ENCODE measurements at places on chromosomes 3 and 15.

GRCh38 chr3:128970740-128971047 lies 23.2 kb downstream of the CFAP92 start:
- no peak for DNase-seq

DNA sequence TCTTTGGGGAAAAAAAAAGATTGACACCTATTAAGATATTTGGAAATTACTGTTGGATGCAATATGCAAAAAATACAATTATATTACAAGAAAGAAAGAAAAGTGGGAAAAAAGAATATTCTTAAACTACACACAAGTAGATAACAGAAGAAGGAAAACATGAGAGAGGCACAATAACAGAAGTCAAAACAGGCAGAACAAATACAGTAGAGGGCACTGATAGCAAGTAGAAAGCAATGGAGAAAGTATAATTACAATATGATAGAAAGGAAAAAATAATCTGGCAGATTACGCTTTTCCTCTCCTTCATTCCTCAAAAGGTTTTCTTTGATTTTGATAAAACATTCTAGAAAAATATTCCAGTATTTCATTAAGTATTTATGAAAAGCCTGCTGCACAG lies 72.1 kb downstream of the ADAM10 start:
- DNase-seq = no peak

DNA sequence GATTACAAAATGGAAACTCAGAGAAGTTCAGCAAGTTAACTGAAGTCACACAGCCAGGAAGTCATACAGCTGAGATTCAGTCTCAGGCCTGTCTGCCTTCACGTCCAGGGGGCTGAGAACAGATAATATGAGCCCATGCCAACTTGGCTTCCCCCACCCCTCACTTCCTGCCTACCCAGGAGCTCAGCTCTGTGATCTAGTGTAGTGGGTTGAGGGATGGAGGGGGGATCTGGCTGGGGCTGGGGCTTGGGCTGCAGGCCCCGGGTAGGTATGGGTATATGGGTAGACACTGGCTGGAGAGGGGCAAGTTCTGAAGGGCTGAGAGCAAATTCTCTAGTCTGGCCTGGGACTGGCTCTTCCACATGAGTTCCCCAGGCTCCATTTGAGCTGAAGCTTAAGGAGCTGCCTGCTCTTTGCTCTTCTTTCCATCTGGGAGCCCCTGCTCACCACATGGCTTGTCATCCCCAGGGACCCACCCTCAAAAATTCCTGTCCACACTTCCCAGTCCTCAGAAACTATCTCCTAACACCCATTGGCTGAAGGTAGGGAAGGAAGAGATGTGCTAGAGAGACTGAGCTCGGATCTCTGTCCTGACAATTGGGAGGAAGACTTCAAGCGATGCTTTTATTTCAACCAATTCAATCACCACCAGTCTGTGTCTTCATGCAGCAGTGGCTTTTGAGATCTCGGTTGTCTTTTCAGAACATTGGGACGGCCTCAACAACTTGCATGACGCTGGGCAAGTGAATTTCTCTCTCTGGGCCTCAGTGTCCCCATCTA lies 2.0 kb downstream of the RASGRF1 start:
- DNase-seq = no peak

DNA sequence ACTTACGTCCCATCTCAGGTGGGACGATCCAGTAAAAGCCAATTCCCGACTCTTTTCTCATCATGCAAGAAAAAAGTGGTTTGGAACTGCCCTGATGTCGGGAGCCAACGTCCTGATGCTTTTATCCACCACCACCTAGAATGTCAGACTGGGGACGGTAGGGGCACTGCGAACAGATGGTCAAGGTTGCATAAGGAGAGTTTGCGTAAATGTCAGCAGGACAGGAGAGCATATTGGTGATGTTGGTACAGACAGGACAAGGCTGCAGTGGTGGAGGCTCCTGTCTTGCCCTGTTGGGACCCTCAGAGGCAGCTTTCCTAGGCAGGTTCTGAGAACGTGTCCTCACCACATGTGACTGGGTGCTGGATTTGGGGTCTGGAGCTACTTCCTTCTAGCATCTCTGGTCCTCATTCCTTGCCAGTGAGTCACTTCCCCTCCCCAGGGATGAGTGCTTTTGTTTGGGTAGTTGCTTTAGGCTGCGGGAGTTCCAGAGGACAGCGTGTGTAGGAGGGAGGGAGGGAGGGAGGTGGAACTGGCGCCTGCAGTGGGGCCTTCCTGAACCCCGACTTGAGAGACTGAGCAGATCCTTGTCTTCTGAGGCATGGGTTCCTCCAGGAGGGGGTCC lies 21.0 kb downstream of the THSD4 start:
- DNase-seq = peak; percentile 31

- no peak for DNase-seq
These were observed 183.3 kb upstream of the ROPN1 start for GRCh38 chr3:124174910-124175874.

- no peak for DNase-seq
These were observed 32.0 kb upstream of the GALNT15 start for GRCh38 chr3:16142350-16143025.

- DNase-seq = no peak
These were observed 286.2 kb downstream of the ADAMTSL3 start for GRCh38 chr15:83940136-83940535.

- peak; percentile 12 for DNase-seq
These were observed 23.6 kb upstream of the MYLK start for GRCh38 chr3:123907720-123908119.

All from RKO (cell line).